ENCODE measurements at places on chromosomes 2 and 18.

DNA sequence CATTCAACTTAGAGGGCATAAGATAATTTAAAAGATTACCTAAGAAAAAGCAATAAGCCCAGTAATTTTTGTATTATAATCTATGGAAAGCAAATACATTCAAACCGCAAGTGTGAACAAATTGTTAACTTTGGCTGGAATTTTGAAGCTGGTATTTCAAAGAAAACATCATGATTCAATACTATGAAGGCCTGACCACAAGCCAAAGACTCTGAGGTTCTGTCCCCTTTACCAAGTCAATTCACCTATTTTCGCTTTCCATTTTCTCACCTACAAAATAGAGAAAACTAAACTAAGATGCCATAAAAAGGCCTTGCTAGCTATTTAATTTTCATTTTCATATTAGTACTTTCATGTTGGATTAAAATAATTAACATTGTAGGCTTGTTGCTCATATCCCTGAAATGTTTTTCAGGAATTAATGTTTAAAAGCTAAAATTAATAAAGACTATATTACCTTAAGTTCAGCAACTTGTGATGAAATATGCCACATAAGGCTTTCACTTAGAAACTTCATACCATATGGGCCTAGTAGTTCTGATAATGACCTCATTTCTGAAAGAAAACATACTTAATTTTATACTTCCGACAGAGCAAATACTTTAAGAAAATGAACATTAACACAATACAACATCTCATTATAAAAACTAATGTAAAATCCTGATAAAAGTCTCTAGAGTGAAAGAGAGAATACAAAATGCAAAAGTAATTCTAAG is 85.7 kb upstream of the FRZB start:
- no peak for DNase-seq

DNA sequence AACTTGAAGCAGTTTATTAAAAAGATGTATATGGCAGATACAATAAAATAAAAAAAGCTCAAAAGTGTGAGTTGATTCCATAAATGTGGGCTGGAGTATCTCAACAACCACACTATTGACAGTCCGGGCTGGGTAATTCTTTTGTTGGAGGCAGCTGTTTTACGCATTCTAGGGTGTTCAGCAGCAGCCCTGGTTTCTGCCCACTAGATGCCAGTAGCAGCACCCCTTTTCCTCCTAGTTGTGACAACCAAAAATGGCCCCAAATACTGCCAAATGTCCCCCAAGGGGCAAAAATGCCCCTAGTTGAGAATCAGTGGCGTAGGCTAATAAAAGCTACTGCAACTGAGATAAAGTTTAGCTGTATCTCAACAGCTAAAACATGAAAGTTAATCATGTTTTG is 44.8 kb downstream of the CHMP3 start:
- peak; percentile 2 for DNase-seq

- no peak for DNase-seq
These were observed 46.4 kb upstream of the GULP1 start for GRCh38 chr2:188245230-188245629.

- no peak for DNase-seq
These were observed 200.8 kb upstream of the STON1 start for GRCh38 chr2:48328942-48329723.

- DNase-seq, result no peak
These were observed 644.4 kb downstream of the ZEB2 start for GRCh38 chr2:143875295-143876233.

DNA sequence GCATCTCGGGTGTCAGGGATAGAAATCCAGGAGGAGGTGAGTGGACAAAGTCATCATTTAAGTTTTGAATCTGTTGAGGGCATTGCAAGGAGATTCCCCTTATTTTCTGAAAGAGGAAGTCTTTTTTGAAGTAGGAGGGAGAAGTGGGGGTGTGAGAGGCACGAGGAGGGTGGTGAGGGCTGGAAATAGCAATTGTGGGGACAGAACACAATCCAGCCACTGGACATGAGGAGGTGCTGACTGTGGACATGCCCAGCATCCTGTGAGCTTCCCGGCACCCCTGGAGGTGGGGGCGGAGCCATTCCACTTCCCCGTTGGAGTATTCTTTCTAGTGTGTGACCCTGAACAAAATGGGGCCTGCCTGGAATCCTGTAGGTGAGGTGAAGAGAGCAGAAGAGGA is 310.7 kb upstream of the EPAS1 start:
- no peak for DNase-seq

GRCh38 chr2:157843935-157844334 is 32.2 kb downstream of the ACVR1 start:
- no peak for DNase-seq

DNA sequence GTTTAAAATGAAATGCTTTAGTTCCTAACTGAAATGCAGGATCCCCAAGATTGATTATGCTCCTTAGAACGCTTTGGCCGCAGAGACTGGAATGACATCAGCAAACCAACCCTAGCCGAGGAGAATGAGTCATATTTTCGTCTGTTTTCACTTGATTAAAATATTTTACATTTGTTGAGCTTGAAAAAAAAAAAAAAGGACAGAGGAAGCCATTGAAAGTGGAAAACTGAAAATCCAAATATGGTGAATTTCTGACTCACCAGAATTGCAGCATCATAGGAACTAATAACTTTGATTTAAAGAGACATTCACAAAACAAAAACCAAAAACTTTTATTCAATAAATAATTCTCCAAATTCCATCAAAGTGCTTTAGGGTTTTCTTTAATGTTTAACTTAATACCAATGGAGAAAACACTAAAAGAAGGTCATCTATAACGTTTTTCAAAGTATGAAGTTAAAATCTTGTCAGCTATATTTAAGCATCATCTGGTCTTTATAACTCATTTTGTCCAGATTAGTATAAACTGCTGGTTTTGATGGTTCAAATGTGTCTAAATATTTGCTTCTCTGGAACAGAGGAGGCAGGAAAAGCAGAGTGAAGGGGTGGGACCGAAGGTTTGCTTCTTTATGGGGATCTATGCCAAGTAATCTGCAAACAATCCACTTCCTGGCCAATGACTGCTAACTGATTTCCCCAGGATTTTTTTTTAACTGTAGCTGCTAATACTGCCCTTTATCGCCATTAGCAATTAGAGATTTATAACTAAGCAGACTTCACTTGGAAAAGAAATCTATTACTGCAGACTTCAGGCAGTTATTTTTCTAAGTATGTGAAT is 30.9 kb upstream of the COL5A2 start:
- no peak for DNase-seq

- no peak for DNase-seq
These were observed 67.1 kb downstream of the ITGB1BP1 start for GRCh38 chr2:9356261-9356660.

All from CD4-positive, CD25-positive, alpha-beta regulatory T cell (primary cell).